ENCODE measurements at places on chromosomes 2 and 18.

DNA sequence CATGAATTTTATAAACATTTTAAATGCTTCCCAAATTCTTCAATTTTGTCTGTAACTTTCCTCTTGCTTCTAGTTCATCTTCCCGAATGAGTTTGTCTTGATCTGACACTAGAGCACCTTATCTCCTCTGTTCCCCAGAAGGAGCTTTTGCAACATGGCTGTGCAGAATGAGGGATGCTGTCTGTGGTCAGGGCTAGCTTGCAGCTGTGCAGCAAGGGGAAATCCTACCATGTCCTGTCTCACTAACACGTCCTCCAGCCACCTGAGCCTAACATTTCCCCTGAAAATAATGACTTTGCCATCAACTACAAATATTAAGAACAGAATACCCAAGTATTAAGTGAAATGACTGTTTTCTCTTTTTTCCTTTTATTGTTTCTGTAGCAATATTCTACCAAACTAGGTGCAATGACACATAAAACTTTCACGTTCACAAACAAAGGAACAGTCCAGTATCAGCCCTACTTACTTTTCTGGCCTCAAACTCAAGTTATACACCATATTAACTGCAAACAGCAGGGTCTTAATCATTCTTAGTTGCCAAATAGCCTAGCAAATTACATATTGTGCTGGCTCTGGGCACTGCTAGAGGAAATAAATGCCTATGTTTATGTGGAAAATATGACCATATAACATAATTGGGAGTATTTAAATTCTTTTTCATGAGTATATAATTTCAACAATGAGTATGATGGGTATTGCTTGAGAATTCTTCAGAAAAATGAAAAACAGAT, 423.3 kb downstream of the CMPK2 start:
- DNase-seq = no peak

DNA sequence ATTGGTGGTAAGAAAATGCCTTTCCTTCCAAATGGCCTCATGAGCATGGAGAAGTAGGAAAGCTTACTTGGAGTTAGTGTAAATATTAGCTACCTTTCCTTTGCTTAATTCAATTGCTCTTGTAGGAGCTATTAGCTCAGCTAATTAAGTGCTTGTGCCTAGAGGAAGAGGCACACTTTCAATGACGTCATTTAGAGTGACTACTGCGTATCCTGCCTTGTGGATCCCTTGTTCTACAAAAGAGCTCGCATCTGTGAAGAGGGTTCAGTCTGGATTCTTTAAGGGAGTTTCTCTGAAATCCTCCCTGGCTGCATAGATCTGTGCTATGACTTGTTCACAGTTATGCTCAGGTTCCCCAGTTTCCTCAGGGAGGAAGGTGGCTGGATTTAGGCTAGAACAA, 122.5 kb upstream of the SPHKAP start:
- DNase-seq = no peak

DNA sequence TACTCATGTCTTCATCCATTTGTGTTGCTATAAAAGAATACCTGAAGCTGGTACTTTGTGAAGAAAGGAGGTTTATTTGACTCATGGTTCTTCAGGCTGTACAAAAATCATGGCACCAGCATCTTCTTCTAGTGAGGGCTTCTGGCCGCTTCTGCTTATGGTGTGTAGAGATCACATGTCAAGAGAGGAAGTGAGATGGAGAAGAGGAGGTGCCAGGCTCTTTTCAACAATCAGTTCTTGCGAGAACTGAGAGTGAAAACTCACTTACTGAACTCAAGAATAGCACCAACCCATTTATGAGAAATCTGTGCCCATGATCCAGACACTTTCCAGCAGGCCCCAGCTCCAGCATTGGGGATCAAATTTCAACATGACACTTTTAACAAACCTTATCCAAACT, 30.0 kb upstream of the BARD1 start:
- no peak for DNase-seq

DNA sequence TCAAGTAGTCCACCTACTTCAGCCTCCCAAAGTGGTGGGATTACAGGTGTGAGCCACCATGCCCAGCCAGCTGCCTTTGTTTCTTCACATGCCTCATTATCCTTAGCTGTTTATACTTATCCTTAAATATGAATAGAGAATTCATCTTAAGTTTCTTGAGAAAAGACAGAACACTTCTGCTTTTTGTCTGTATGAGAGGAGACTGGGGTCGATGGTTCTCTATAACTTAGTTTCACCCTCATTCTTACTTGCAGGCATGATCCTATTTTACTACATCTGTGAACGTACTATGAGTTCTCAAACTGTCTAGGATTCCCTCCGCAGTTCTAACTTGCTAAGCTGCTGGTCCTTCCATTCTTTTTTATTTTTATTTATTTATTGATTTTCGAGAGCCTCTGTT, 20.4 kb downstream of the PPM1B start:
- no peak for DNase-seq

GRCh38 chr2:71889759-71890684, 257.6 kb downstream of the CYP26B1 start:
- DNase-seq = no peak

DNA sequence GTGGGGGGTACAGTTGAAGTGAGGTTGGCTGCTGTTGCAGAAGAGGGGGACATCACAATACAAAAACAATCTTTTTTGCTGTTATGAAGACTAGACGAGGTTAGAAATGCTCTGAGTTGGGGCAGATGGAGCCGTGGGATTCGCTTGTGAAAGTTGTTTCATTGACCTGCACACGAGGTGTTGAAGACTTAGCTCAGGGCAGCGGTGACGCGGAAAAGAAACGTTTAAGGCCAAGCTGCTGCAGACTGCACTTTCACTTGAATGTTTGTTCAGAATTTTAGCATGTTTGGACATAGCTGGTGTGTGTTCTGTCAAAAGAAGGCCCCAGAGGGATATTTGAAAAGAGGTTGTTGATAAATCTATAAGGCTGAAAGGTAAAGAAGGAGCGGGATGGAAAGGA, 46.3 kb downstream of the MTCL1 start:
- no peak for DNase-seq

DNA sequence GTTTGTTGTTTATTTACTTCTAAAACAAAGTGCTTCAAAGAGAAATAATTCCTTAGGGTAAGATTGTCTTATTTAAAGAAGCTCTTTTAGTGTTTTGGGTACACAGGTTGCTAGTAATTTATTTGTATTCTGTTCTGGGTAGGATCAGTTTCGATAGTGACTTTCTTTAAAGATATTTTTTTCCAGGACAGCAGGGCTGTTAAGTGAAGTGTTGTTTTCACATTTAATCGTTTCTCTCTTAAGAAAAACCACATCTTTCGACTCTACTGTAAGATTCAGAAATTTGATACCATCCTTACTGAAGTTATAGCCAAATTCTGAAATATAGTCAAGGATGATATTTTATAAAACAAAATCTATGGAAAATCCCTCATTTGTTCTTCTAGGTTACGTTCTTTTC, 17.8 kb downstream of the TNFRSF11A start:
- no peak for DNase-seq

- no peak for DNase-seq
Measured at GRCh38 chr2:167869200-167869599, 378.2 kb downstream of the STK39 start.

- DNase-seq = no peak
Measured at GRCh38 chr18:41119031-41119430, 836.0 kb upstream of the PIK3C3 start.

GRCh38 chr2:147500229-147500628, 344.6 kb upstream of the ACVR2A start:
- DNase-seq = no peak

- DNase-seq = no peak
Measured at GRCh38 chr2:169363560-169364150, 1.3 kb upstream of the LRP2 start.

- DNase-seq = no peak
Measured at GRCh38 chr18:44568986-44569385, 111.7 kb upstream of the SETBP1 start.

- DNase-seq = no peak
Measured at GRCh38 chr2:190188289-190188688, 125.8 kb upstream of the MSTN start.

DNA sequence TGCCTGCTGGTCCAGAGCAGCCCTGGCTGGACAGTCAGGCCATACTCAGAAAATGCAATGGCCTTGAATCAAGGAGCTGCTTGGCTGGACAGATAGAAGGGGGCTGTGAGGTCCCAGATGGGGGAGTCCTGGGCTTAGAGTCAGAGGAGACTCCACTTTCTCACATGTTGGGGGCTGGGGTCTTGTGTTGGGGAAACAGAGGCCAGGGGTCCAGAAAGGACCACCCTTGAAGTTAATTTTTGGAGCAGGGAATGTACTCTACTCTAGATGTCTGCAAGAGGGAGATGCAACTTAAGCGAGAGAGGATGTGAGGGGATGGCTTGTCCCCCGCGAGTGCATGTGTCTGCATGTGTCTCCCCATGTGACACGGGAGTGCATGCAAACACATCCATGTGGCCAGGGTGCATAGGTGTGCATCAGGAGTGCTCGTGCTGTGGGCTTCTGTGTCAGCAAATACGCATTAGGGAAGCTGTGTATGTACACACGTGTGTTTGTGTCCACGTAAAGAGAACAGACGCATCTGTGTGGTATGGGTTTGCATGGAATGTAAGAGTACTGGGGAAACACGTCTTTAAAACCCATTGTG, 303.2 kb downstream of the MYCN start:
- no peak for DNase-seq

DNA sequence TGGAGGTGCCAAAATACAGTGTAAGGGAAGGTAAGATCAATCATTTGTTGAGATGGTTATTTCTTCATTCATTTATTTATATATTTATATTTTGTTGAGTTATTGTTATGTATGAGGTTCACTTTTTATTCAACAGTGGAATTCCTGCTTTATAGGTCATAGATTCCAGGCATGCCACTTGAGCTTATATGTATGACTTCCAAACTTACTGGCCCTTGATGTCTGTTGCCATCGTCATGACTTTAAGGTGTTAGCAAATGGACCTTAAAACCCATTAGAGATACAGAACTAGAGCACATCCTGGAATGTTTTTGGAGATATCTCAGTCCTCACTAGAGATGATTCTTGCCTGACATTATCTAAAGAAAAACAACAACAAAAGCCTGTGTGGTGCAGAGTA, 25.9 kb downstream of the CCDC85A start:
- DNase-seq = no peak

DNA sequence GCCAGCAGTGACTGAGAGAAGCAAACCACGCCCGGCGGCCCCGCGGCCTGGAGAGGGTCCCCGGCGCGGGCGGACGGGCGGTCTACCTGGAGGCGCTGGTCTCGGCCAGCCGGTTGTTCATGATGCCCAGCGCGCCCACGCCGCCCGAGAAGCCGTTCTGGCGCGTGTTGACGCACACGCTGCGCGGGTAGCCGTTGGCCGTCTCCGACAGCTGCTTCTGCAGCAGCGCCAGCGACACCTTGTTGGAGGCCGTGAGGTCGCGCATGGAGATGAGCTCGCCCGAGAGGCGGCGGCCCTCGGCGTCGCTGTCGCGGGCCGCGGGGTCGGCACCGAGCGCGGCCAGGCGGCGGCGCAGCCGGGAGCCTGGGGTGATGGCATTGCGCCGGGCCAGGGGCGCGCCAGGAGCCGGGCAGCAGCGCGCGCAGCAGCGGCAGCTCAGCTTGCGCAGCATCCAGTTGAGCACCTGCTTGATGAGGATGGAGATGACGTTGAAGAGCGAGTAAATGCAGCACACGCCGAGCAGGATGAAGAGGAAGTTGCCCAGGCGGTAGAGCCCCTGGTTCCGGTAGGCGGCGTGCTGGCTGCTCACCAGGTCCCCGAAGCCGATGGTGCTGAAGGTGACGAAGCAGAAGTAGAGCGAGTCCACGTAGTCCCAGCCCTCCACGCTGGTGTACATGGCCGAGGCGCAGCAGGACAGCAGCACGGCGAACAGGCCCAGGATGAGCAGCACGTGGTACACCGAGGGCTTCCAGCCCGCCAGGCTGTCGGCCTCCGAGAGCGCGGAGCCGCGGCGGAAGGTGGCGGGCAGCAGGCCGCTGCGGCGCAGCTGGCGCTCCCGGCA, 118.1 kb downstream of the MSH2 start:
- DNase-seq = peak; percentile 46

DNA sequence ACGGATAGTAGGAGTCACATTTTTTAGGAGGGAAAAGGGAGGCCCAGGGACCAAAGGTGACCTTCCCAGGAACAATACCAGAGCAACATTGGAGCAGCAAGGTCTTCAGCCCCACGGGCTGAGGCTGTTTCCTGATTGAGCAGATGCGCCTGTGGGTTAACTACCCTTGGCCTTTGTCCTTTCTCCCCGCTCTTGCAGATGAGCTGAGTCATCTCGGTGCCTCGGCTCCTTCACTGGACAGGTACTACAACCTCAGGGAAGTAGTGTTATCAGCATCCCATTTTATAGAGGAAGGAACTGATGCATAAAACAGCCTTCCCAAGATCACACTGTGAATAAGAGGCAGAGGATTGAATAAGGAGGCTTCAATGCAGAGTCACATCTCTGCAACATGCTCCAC, 43.5 kb downstream of the DHRS9 start:
- no peak for DNase-seq

- no peak for DNase-seq
Measured at GRCh38 chr2:105454801-105455485, 56.1 kb upstream of the FHL2 start.

GRCh38 chr2:138689705-138690104, 90.5 kb downstream of the NXPH2 start:
- DNase-seq = no peak

GRCh38 chr2:78682781-78683180, 342.7 kb upstream of the REG3G start:
- no peak for DNase-seq

DNA sequence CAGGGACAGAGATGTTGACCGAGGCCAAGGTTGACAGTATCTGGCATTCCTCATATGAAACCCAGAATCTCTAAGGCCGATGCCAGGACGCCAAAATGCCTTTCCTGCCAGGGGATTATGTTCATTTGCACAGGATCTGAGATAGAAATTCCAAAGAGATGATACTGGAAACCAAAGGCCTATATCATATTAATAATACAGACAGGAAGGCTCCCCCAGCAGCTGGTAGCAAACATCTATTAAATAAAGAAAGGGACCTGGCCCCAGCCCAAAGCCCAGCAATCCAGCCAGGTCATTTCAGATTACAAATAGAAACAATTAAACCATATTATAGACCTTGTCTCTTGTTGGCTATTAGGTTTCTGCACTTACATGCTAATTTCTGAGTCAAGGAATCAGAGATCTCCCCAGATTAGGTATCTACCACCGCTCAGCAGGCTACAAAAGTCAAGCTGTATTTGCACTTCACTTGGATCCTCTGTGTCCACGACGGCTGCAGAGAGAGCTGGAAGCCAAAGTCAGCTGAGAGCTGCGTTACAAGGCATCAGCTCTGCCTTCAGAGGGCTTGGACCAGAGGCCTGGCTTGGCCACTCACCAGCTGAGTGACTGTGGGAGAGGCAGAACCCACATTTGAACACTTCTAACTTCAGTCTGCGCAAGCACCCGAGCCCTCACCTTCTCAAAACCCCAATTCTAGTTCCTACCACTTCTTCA, 269.3 kb upstream of the SIX2 start:
- DNase-seq = no peak

- no peak for DNase-seq
Measured at GRCh38 chr2:96693286-96694200, 46.3 kb downstream of the LMAN2L start.

DNA sequence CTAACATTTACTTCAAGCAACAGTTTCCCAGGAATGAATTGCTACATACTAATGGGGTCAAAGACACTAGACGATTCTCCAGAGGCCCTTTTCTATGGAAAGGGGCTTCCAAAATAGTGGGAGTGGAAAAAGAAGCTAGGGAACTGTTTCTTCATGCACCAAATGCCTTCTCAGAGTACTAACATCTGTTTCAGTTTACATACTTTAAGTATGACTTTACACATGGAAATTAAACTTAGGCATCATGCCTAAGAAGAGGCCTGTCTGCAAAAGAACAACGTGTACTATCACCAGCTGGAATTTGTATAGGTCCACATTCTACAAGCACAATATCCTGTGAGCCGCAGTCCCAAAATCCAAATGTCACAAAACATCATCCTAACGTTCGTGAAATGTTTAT, 29.4 kb upstream of the WDR75 start:
- DNase-seq = no peak

Data from activated T-helper 1 cell treated with anti-CD3 and anti-CD28 coated beads, Interleukin-2, amount 50 U/mL, for 16 hours (primary cell).